Chondrocyte (in vitro differentiated cells): ENCODE measurements at places on chromosomes 1 and 21.
A peak's percentile ranks its signal among the peaks of the same experiment; 100 is the strongest.

DNA sequence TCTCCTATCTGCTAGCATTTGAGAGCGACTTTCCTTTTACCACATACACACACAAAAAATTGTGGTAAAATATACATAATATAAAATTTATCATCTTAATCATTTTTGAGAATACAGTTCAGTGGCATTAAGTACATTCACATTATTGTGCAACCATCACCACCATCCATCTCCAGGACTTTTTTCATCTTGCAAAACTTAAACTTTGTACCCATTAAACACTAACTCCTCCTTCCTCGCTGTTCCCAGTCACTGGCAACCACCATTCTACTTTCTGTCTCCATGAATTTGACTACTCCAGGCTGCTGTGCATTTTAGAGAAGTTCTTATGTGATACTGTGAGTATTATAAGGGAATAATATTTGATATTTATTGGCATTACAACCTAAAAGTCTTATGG is 181.3 kb downstream of the C1orf21 start:
- no peak for DNase-seq

GRCh38 chr1:164562947-164563520 is 4.0 kb downstream of the PBX1 start:
- DNase-seq, result no peak

GRCh38 chr21:42143111-42143510 is 72.0 kb downstream of the UMODL1 start:
- DNase-seq, result no peak

DNA sequence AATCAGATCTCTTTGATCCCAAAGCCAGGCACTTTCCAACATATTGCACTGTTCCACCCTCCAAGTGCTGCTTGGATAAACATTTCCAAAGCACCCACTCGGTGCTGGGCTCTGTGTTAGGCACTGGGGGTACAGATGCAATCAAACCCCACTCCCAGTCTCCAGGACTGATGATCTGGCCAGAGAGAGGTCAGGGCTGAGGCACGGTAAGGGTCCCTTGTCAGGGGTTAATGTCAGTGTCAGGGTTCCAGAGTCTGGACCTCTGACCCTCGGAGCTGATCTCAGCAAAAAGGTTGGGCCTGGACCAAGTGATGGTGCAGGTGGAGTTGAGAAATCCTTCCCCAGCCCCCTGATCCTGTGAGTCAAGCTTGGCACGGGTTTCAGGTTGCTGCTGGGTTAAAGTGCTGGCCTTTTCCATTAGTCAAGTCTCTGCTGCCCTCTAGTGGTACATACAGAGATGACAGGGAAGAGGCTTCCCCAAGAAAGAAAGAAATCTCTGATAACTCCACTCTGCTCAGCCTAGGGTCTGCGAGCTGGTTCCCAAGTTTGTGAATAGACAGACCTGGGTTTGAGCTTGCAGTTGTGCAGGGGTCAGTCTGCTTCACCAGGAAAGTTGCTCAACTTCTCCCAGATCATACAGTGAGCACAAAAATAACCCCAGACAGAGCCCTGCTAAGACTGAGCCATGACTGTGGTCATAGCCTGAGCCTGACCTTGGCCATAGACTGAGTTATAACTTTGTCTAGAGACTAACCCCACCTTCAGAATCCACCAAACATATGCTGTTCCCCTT is 74.6 kb downstream of the DMRTA2 start:
- DNase-seq, result no peak

GRCh38 chr21:34734696-34735095 is 65.9 kb downstream of the CLIC6 start:
- DNase-seq, result no peak

GRCh38 chr1:30044656-30045144 is 678.7 kb downstream of the MATN1 start:
- DNase-seq, result no peak

- DNase-seq, result no peak
These were observed 65.7 kb downstream of the RUNX3 start for GRCh38 chr1:24864370-24864777.

- no peak for DNase-seq
These were observed 67.6 kb upstream of the SDC3 start for GRCh38 chr1:30976143-30976542.

DNA sequence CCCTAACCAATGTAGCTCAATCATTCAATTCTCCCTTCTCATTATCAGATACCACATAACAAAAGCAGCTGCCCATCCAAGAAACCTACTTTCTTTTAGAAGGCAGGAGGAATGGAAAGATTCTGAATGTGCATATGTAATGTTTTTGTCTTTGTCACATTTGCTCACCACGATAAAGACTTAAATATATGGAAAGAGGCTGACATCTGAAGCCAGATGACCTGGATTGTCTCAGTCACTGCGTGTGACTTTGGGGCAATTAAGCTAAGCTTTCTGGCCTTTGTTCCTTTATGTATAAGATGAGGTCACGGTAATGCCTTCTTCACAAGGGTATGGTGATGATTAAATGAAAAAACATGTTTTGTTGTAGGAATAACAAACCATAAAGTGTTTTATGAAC is 42.6 kb downstream of the LRRC52 start:
- DNase-seq, result no peak

DNA sequence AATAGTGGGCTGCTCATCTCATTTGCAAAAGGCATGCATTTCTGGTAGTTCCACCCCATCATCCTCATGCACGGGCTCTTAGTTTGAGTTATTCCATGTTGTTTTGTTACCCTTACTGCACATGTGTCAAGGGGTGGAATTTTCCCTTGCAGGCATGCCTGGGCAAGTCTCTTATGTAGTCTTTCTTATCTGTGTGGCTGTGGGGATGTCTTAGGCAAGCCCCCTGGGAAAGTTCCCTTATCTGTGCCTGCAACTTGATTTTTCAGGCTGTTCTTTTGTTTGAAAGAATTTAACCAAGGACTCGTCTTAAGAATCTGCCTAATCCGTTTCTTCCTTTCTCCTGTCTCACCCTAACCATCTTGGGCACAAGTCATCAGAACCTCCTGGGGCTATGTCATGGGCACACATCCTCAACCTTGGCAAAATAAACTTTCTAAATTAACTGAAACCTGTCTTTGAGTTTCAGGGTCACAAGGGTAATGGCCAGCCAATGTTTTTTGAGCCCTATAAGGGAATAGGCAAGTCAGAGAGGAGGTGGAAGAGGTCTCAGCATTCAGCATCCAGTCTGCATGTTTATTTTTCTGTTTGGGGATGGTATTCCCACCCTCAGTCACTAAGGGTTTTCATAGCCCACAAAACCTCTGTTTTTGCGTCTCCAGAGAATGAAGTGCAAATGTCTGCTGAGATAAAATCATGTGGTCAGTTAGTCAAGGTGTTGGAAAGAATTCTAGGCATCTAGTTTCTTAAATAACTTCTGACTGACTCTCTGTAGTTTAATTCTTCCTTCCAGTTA is 579.7 kb downstream of the PLA2G4A start:
- DNase-seq, result no peak

GRCh38 chr1:9110669-9111356 is 18.1 kb downstream of the GPR157 start:
- no peak for DNase-seq

GRCh38 chr21:29025328-29025713 is 853 bp downstream of the USP16 start:
- no peak for DNase-seq

GRCh38 chr1:27527890-27528817 is 38.2 kb upstream of the WASF2 start:
- DNase-seq, result no peak

- DNase-seq, result peak; percentile 46
These were observed 126.8 kb upstream of the COL6A1 start for GRCh38 chr21:45854690-45855247.

- DNase-seq, result no peak
These were observed 150.8 kb downstream of the ETS2 start for GRCh38 chr21:38956521-38956855.
